ENCODE measurements at places on chromosomes 12 and 14.

DNA sequence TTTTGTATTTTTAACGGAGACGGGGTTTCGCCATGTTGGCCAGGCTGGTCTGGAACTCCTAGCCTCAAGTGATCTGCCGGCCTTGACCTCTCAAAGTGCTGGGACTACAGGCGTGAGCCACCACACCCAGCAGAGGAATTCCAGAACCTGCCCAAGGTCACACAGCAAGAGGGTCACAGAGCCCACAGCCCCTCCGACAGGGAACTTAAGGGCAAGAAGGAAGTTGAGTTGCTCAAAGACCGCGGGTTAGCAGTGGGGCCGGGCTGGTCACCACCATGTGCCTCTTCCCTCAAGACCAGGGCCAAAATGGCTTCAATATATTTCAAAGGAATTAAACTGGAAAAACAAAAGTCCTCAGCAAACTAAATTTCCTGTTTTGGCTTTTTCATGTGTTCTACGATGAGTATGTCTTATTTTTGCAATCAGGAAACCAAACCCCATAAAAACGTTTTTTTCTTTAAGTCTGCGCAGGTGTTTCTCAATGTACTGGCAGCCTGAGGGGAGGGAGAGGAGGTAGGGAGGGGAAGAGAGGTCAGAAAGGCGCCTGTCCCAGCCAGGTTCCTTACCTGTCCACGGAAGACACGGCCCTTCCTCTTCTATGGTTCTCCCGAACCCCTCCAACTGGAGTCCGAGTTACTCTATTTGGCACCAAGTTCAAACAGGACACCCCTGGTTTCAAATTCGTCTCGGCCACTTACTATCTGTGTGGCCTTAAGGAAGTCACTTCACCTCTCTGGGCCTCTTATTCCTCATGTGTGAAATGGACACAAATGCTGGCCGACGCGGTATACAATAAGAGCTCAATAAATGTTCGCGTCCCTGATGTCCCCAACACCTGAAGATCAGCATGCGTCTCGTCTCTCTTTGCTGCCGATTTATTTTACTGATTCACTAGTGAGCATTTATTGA lies 778 bp downstream of the SLC8B1 start:
- DNase-seq: no peak

GRCh38 chr14:21191261-21191808 lies 35.5 kb upstream of the OR5AU1 start:
- DNase-seq: no peak

GRCh38 chr12:45498645-45499044 lies 230.9 kb upstream of the ARID2 start:
- no peak for DNase-seq

DNA sequence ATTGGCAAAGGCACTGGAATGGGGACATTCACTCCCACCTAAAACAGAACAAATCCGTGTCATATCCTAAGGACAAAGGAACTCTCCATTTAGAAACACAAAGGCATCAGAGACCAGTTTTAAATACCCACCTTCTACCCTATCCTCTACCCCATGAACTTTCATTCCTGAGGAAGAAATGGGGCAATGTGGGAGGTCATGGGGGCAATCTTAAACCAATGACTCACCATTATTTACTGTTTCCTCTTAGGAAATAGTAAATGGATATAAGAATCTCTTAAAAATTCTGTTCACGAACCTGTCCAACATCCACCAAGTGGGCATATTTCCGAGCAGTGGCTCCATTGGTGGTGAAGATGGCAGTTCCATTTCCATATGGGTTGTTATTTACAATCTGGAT lies 19.4 kb downstream of the ALDH6A1 start:
- no peak for DNase-seq

DNA sequence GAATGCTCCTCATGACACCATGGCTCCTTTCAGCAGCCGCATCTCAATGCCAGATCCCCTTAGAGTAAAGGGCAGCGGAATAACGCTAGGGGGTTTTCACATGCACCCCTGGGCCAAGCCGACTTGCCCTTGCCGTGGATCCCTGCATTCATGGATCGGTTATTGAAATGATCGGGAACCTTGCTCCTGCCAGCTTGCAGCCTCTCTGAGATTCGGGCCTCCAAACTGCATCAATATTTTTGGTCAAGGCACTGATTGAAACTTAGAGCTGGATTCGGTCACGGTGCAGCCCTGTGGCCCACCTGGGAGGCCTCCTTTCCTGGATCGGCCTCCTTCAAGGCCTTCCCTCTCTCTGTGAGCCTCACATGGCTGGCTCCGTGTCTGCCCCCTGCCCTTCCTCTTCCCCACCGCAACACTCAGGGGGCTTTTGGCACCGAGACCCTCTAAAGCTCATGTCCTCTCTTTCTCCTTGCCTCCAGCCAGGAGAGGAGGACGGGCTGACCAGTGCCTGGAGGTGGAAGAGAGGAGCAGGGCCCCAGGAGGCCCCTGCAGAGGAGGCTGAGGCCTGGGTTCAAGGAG lies 1.8 kb downstream of the PTPN6 start:
- DNase-seq: no peak

GRCh38 chr14:23478109-23478759 lies 8.7 kb downstream of the NGDN start:
- DNase-seq: no peak

- no peak for DNase-seq
These were observed 151.4 kb upstream of the IFNG-AS1 start for GRCh38 chr12:67837876-67838275.

Measured in urinary bladder (tissue), 4 donors.